Immature natural killer cell (primary cell): ENCODE measurements at places on chromosomes 7 and 10. TPM values are rescaled to one million over a fixed set of nuclear protein-coding genes. Genes with fewer than 3 reads are reported as not detected.

DNA sequence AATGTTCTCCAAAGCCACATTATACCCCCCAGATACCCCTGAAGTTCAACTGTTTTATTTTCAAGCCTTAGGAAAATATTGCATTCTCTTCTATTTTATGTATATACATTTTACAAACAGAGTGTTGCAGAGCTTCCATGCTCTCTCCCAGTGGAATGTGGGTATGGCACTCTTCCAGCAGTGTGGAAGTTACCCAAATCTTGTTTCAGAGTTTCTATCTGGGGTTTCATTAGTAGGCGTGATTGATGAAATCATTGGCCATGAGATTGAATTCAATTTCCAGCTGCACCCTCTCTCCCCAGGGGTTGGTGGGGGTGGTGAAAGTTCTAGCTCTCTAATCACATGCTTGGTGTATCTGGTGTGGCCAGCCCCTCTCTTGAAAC lies 350.4 kb downstream of the RPS24 start:
- DNase-seq: no peak

DNA sequence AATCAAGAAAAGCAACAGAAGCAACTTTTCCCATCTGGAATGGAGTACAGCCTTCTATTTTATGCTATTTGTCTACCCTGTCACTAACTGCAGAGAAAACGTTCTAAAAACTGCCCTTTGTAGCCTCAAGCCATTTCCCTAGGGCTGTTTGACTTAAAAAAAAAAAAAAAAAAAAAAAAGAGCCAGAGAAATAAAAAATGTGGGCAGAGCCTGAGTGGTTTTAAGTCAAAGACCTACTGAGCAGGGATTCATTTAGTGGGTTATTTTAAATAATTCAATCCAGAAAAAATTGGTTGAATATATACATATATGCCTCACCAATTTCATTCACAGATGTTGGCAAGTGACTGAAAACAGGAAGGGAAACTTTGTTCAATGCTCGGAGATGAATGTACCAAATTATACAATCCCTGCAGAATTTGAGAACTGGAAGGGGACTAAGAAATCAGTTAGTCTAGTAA lies 75.2 kb downstream of the PPP1R3C start:
- DNase-seq: no peak

DNA sequence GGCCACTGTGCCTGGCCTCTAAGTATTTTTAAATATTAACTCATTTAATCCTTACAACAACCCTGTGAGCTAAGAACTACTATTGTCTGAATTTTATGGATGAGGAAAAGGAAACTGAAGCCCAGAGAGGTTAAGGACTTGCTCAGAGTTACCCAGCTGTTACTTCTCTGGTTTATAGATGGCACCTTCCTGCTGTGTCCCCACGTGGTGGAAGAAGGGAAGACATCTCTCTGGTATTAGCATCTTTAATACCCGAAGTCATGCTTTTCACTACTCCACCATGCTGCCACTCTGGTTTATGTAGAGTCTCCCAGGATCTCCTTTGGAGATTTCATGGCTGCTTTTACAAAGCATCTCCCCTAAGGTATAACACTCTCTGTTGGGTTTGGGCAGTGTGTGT lies 105.5 kb upstream of the MKLN1 start:
- DNase-seq: no peak

DNA sequence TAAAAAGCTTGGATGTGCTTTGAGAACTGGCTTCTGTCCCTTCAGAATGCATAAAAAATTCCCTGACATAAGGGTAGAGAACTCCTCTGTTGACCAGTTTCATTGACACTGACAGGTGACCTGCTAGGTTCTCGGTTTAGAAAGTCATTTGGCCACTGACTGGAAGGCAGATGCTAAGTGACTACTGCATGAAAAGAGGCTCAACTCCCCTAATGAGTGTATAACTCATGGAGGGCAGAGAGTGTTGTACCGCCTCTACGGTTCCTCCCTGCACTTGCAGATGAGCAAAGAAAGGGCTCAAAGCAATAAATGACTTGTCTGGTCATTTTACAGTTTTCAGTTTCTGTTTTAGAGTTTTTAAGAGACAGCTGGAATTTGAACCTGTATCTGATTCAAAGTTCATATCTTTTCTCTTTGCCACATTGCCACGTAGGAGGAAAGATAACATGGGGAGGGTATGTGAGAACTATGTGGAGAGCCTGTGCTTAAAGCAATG lies 2.9 kb upstream of the FGL2 start:
- DNase-seq: no peak

SPDYE2B gene
- not detected for polyA plus RNA-seq

GBX1 gene
- polyA plus RNA-seq: not detected

DNA sequence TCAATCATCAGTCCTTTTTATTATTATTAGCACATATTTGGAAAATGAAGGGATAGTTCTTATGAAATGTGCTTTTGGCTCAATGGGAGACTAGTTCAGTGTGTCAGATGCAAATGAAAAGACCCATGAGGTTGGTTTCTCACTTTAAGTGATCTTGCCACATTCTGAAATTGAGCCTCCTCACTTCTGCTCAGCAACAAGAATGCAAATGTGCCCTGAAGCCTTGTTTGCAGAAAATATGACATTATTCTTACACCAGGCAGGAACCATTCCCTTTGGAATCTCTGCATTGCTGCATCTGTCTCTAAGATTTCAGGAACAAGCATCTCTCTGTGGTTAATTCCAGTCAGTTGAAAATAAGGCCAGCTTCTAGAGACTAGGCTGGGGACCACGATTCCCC lies 186.1 kb upstream of the PLPP4 start:
- DNase-seq: no peak

GRCh38 chr10:29265210-29265768 lies 23.6 kb upstream of the LYZL1 start:
- no peak for DNase-seq

DNA sequence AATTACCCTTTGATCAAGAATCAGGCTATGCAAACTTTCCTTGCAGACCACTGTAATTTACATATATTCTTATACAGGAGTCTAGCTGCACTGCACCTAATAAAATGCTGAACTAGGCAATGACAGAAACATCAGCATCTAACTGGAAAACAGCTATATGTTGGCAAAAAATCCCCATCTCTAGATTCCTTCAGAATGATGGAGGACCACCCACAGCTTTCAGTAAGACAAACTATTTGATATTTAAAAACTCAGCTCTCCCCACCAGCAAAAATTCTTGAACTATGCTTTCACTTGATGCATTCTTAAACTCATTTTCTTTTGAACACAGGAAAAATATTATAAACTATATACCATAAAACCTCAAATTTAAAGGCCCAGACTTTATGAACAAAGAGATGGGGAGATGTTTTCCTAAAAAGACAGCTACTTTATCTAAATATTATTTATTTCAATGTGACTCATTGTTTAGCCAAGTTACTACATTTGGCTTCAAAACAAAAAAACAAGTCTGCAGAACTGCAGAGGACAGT lies 77.4 kb downstream of the SEMA3C start:
- DNase-seq: no peak

GRCh38 chr7:74561898-74562613 lies 95.5 kb upstream of the GTF2I start:
- no peak for DNase-seq

DNA sequence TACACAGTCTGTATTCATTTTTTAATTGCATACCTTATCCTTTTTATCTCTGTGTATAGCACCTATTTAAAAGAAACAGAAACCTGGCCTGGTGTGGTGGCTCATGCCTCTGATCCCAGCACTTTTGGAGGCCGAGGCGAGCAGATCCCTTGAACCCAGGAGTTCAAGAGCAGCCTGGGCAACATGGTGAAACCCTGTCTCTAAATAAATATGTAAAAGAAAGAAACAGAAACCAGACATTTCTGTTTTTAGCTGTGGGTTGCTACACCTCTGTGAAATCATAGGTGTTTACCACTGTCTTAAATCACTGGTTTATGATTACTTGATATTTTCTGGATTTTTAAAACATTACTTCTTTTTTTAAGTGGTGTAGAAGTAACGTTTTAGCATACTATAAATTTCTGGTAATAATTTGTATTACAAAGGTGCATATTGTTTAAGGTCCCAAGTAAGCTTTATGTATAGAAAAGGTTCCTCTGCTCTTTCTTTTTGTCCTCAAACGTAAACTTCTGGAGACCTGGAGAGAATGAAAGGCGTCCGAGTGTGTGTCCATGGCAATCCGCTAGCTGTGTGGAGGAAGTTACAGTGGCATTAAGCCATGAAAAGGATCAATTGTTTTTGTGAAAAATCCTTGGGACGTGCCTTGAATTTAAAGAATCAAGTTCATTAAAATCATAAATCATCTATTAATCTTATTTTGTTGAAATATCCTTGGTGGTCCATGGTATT lies 41.1 kb downstream of the PTPRZ1 start:
- no peak for DNase-seq

DNA sequence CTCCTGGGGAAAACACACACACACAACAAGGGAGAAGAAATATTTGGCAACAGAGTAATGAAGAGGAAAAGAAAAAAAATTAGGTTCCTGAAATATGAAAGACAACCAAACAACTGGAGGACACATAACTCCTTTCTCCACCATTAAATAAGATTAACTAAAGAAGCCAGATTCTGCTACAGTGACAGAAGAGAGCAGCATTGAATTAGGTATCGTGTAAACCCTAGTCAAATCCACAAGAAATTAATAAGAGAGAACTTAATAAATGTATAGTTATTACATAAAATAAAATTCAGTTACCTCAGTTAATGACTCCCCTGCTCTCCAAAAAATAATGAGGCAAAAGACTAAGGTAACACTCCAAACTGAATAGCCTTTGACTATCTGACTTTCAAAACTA lies 306.7 kb downstream of the CRPPA start:
- peak; percentile 5 for DNase-seq

- DNase-seq: no peak
These were observed 58.8 kb downstream of the TCERG1L start for GRCh38 chr10:131252567-131253276.

- no peak for DNase-seq
These were observed 238.7 kb upstream of the PRSS58 start for GRCh38 chr7:142496545-142496991.

DNA sequence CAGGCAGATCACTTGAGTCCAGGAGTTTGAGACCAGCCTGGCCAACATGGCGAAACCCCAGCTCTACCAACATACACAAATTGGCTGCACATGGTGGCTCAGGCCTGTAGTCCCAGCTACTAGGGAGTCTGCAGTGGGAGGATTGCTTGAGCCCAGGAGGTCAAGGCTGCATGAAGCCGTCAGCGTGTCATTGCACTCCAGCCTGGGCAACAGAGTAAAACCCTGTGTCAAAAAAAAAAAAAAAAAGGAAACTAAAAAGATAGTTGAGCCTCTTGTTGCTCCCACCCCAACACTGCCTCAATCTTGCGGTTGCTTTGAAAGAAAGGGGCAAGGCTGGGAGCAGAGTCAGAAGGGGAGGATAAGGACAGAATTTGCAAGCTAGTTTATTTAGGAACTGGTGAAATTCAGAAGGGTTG lies 69.9 kb downstream of the SYPL1 start:
- no peak for DNase-seq

- DNase-seq: peak; percentile 40
These were observed 56.0 kb upstream of the BTRC start for GRCh38 chr10:101297901-101298486.

DNA sequence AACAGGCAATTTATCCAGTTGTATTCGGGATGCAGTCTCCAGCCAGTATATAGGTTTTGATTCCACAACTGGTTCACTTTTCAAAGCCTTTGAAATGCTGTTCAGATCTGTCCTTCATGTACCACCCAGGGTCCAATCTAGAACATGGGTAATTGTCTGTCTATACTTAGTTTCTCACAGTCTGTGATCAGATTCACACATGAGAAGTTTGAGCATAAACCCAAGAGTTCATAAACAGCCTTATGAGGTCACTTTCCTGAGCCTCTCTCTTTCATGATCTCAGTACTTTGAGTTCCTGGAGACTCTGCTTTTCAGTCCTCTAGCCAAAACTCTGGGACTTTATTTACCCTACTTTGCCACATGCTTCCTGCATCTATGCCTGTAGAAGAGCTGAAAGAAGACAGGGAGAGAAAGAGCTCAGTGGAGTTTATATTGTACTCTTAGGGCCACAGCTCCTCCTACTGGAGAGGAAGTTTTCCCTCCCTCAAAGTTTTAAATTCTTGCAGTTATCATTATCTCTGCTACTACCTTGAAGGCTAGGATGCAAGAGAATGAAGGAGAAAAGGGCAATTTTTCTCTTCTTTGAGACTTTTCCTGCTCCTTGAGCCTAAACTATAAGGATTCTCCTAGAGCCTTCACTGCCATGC lies 172.0 kb downstream of the ZEB1 start:
- no peak for DNase-seq

TCF7L2 gene
- 0.83 TPM for polyA plus RNA-seq

- DNase-seq: no peak
These were observed 331.1 kb downstream of the HTR7 start for GRCh38 chr10:90526721-90527120.

ADAMTS14 gene
- polyA plus RNA-seq: 0.36 TPM

DNA sequence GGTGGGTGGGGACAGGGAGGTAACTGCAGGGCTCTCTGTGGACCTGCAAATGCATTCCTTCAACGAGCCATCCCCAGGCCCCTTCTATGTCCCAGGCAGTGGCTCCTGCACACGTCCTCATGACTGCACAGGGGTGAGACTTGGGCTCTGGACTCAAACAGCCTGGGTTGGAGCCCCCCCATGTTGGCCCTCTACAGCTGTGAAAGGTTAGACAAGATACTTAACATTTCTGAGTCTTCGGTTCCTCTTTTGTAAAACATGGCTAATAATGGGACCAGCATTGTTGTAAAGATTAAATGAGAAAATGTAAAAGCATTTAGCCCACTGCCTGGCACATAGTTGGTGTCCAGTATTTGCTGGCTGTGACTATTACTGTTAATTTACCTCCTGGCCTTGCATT lies 41.8 kb downstream of the CHST3 start:
- DNase-seq: no peak

DNA sequence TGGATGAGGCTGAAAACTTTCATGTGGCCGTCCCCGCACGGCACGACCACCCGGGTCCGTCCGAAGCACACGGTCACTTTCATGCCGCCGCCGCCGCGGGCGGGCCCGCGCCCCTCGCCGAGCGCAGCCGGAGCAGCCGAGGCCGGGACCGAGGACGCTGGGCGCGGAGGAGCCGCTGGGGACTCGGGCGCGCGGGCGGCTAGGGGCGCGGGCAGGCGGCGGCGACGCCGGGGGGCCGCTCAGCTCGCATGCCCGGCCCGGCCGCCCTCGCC lies 247 bp downstream of the PARD3 start:
- no peak for DNase-seq

VSTM2A gene
- not detected for polyA plus RNA-seq

SPDYE5 gene
- polyA plus RNA-seq: not detected

DNA sequence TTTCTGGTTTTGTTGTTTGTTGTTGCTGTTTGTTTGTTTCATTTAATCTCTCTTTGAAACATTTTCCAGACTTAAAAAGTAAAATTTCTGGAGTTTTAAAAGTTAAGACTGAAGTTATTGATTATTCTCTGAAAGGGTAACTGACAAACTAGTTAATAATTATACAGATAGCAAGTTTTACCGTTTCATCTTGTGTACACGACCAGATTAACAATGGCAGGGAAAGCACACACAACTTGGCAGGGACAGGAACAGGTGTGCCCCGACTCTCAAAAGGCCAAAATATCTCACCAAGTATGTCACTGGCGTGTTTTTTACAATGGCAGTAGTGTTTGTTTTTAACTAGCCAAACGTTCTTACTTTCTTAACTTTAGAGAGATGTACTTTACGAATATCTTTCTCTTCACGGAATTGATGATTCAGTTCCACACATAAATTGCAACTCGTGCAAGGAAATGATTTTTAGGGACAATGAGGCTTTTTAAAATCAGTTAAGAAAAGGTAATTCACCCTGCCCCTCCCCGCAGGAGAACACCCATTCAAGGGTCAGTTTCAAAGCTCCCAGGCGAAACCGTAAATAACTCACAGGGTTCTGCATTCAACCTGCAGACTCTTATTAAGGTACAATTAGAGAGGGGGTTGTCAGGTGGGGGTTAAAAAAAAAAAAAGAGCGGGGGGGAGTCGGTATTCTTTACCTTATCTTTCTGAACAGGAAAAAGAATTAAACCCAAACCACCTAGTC lies 3.5 kb downstream of the CTBP2 start:
- no peak for DNase-seq
